IPS DF 19.7 (cell line): ENCODE measurements at places on chromosomes 12 and 14.

DNA sequence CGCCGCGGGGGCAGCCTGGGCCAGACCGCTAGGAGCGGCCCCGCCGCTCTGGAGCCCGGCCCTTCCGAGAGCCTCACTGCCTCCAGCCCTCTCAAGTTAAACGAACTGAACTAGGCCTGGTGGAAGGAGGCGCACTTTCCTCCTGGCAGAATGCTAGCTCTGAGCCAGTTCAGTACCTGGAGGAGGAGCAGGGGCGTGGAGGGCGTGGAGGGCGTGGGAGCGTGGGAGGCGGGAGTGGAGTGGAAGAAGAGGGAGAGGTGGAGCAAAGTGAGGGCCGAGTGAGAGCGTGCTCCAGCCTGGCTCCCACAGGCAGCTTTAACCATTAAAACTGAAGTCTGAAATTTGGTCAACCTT is 5.3 kb downstream of the LTB4R start:
- DNase-seq, result no peak

GRCh38 chr12:105992849-105993740 is 145.7 kb downstream of the NUAK1 start:
- DNase-seq, result no peak

GRCh38 chr14:58701156-58701555 is 63.4 kb downstream of the DACT1 start:
- no peak for DNase-seq

- no peak for DNase-seq
These were observed 54.9 kb upstream of the SRSF5 start for GRCh38 chr14:69711881-69712560.

GRCh38 chr14:73428353-73428824 is 30.0 kb downstream of the NUMB start:
- DNase-seq, result no peak

DNA sequence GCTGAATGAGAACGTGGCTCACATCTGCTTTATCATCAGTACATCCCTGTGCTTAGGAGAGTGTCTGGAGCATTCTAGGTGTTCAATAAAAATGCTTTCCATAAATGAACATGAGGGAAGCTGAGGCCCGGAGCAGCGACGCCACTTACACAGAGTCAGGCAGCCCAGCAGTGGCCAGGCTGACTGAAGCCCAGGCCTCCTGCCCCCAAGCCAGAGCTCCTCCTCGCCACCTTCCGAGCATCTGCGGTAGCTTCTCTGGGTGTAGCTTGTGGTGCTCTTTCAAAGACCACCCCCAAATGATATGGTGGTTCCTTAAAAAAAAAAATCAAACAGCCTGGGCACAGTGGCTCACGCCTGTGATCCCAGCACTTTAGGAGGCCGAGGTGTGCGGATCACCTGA is 88.8 kb downstream of the FBXL14 start:
- no peak for DNase-seq

DNA sequence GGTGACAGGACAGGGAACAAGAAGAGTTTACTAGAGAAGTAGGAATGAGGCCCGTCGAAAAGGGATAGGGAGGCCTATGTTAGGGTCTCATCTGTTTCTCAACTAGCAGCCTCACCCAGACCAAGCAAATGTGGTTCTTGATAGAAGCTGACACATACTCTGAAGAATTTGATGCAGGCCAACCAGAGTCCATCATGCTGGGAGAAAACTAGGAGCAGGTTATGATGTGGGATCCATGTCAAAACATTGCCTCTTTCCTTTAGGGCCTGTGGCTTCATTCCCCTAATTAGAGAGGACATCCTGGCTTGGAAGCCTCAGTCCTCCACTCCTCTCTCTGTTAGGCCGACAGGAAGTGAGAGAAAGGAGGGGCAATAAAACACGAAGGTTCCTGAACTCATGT is 122.8 kb downstream of the NTF3 start:
- DNase-seq, result no peak

DNA sequence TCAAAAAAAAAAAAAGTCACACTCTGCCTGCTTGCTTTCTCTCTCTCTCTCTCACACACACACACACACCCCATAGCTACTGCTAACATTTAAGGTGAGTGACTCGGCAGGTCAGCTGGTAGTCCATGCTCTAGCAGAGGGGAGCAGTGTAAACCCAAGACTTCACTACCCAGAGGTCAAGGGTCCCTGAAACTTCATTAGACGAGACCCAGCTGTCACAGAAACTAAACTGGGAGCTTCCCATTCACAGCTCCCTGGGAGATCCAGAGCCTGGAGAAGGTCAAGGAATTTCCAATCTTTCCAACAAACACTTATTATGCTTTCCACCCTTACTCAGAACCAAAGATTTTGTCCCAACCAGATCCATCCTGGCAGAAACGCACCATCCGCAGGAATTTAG is 33.2 kb downstream of the CKAP4 start:
- no peak for DNase-seq

DNA sequence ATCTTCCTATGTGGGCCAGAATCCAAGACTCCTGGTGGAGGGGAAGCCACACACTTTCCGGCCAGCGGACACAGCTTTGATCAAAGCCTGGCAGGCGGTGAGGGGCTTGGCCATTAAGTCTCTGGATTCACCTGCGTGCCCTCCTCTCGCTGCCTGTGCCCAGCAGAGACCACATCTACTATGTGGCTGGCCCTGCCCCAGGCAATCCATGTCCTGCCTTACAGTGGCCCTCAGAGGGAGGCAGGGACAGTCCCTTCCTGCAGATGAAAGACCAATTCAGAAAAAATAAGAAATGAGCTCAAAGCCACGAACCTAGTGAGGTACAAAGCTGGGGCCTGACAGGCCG is 82.7 kb upstream of the GPR68 start:
- DNase-seq, result no peak
